GM04503 (cell line): ENCODE measurements at places on chromosomes 16 and 17.

GRCh38 chr17:8122924-8123694, 797 bp downstream of the HES7 start:
- DNase-seq: no peak

DNA sequence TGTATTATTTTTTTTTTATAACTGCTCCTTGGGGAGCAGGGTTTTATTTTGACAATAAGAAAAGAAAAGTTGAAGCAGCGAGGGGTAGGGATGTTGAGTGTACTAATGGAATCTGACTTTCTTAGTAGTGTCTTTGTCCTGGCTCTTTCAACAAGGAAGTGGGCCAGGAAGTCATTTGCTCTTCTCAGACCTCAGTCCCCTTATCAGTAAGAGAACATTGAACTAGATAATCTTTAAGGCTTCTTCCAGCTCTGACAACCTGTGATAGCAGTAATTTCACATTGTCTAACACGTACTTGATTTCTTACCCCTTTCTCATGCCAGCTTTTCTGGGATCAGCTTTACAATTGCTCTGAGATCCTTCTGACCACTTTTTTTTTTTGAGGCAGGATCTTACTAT, 8.3 kb downstream of the LIG3 start:
- DNase-seq: no peak

DNA sequence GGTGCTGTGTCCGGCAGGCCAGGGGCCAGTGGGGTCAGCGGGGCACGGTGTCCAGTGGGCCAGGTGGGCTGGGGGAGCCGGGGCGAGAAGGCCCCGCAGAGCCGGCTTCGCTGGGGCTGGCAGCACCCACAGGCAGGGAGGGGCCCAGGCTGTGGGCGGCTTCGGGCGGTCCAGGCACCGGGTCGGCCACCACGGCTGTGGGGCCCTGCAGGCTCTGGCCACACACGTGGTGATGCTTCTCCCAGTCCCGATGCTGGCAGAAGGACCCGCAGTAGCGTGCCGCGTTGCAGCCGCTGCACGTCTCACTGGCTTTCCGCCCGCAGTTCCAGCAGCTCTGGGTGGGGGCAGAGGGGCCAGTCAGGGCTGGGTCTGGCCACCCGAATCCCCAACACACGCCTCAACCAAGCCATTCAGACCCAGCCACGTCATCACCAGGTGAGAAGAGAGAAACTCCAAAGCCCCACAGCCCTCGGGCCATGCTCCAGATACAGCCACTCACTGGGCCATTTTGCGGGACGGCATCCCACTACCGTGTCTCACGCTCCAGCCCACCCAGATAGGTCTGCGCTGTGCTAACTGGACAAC, 10.6 kb upstream of the PABPN1L start:
- no peak for DNase-seq

- DNase-seq: no peak
These were observed 3.8 kb upstream of the XYLT1 start for GRCh38 chr16:17474572-17474971.

DNA sequence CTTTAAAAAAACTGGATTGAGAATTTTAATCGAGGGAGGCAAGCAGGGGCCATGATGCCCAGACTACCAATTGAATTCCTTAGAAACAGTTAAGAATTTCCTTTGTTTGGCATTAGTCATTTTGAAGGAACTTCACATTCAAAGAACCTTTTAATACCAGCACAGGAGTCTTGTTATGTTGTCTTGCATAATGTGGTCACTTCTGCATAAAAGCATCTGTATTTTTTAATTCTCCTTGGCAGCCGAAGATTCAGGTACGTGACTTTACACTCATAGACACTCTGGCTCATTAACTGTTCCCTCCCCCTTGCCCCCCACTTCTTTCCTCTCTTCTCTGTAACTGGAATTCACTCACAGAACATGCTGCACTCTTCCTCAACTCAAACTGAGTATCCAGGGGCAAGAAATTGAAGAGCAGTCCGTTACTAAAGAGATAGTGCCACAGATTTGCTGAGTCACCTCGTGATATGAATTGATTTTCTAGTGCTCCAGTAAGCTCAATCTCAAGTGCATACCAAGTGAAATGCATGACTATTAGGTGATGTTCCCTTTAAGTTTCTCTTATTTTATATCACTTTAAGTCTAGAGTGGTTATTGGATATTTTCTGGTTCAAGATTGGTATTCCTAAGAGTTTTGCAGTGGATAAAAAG, 572.2 kb upstream of the SOX9 start:
- DNase-seq: peak; percentile 2
